Naive thymus-derived CD8-positive, alpha-beta T cell (primary cell): ENCODE measurements at places on chromosomes 16 and 17.

GRCh38 chr17:65533056-65533745 is 28.2 kb downstream of the AXIN2 start:
- no peaks in the 10 kb centered on the region for H3K27me3 ChIP-seq
- no peak overlapping the region for H3K4me3 ChIP-seq
- peaks cover 4% of the 10 kb centered on the region for H3K4me1 ChIP-seq

DNA sequence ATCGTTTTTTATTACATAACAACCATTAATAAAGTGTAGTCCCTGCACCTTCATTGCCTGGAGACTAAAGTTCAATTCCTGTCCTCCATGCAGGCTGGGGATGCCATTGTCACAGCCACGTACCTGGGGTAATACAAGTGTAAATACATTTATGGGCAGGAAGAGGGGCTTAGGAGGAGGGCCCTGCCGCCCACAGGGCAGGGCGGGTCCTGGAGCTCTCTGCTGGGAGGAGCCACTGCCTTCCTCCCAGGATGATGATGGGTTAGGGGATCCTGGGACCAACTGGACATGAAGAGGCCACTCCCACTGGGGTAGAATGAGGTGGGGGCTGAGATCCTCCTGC is 44.1 kb upstream of the SLC38A10 start:
- H3K27ac ChIP-seq: no peak overlapping the region
- H3K36me3 ChIP-seq: no peaks in the 10 kb centered on the region
- H3K4me1 ChIP-seq: peaks cover 11% of the 10 kb centered on the region
- DNase-seq: no peak
- H3K27me3 ChIP-seq: peaks cover 14% of the 10 kb centered on the region
- H3K4me3 ChIP-seq: no peak overlapping the region

DNA sequence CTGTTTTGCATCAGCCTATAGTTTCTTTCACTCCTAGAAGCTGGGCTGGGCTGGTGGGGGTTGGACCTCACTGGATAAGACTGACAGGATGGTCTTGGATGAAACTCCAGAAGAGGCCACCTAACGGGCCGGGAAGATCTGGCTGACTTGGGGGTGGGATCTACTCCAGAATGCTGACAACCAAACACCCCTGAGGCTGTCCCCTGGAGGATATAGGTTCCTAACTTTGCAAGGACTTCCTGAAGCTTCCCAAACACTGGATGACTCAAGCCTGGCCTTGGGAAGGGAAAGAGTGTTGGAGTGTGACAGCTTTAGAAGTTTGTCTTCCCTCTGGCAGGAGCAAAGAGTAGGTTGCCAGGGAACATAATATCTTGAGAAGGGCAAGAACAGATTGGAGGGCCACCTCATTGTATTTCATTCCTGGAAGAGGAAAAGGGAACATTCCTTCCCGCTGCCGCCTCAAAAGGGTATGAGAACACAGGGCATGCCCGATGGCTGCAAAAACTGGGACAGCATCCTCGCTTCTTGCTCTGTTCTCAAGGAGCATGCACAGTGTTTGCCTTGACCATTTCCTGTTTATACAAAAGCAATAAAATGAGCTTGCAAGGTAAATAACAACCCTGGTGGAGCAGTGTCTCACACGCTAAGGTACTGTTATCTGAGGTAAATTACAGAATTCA is 6.8 kb upstream of the CYB5B start:
- no peaks in the 10 kb centered on the region for H3K4me1 ChIP-seq
- H3K27ac ChIP-seq: no peak overlapping the region
- no peak for DNase-seq
- no peaks in the 10 kb centered on the region for H3K27me3 ChIP-seq
- H3K36me3 ChIP-seq: no peaks in the 10 kb centered on the region

- peak overlapping the region; percentile 66 for H3K27ac ChIP-seq
- H3K4me3 ChIP-seq: peak overlapping the region; percentile 75
- DNase-seq: peak; percentile 43
- H3K27me3 ChIP-seq: no peaks in the 10 kb centered on the region
- H3K36me3 ChIP-seq: no peaks in the 10 kb centered on the region
Measured at GRCh38 chr17:77319211-77320043, 178.7 kb downstream of the SEC14L1 start.

GRCh38 chr16:6016530-6017184 is 919.1 kb upstream of the EEF2KMT start:
- peaks cover 12% of the 10 kb centered on the region for H3K36me3 ChIP-seq
- H3K27ac ChIP-seq: no peak overlapping the region
- H3K27me3 ChIP-seq: peaks cover 17% of the 10 kb centered on the region

GRCh38 chr16:49604602-49605001 is 231.0 kb downstream of the C16orf78 start:
- H3K36me3 ChIP-seq: no peaks in the 10 kb centered on the region
- H3K4me1 ChIP-seq: no peaks in the 10 kb centered on the region
- peaks cover 3% of the 10 kb centered on the region for H3K27me3 ChIP-seq
- H3K27ac ChIP-seq: no peak overlapping the region

DNA sequence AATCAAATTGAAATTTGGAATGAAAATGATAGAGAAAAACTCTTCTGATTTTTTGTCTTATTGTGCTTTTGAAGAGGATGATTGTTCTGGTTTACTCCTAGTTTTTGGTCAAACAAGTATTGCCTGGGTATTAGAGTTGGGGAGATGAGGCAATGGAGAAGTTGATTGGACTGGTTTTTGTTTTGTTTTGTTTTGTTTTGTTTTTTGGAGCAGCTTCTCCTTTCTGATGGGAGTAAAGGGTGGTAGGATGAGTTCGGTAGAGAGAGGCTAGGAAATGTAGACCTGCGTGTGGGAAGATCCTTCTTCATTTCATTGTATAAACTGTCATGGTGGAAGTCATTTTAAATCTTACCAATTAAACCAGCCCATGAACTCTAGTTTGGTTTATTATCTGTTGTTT is 17.7 kb downstream of the ATP6V0A1 start:
- H3K4me3 ChIP-seq: no peak overlapping the region
- H3K36me3 ChIP-seq: peaks cover 3% of the 10 kb centered on the region
- DNase-seq: no peak
- no peak overlapping the region for H3K27ac ChIP-seq
- H3K27me3 ChIP-seq: no peaks in the 10 kb centered on the region

DNA sequence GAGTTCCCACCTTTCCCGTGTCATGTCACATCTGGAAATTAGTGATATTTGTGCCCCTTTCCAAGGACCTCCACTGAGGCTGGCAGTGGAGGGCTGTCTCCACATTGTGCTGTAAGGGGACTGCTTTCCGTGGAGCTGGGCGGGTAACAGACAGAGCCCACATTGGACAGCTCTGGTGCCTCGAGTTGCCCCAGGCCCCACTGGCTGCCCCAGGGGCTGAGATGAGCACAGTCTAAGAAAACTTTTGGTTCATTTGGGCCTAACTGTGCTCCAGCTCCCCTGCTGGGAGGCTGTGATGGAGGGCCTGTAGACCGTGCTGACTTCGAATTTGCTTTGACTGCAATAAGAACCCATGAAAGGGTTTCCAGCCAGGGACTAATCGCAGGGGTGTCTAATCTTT is 38.0 kb downstream of the ARSG start:
- no peak overlapping the region for H3K27ac ChIP-seq
- peaks cover 9% of the 10 kb centered on the region for H3K36me3 ChIP-seq
- no peaks in the 10 kb centered on the region for H3K27me3 ChIP-seq
- no peak overlapping the region for H3K4me3 ChIP-seq

- no peak overlapping the region for H3K4me3 ChIP-seq
- no peak overlapping the region for H3K27ac ChIP-seq
- DNase-seq: no peak
- no peaks in the 10 kb centered on the region for H3K36me3 ChIP-seq
- H3K4me1 ChIP-seq: peaks cover 2% of the 10 kb centered on the region
Measured at GRCh38 chr16:85165781-85166180, 53.5 kb upstream of the CIBAR2 start.

DNA sequence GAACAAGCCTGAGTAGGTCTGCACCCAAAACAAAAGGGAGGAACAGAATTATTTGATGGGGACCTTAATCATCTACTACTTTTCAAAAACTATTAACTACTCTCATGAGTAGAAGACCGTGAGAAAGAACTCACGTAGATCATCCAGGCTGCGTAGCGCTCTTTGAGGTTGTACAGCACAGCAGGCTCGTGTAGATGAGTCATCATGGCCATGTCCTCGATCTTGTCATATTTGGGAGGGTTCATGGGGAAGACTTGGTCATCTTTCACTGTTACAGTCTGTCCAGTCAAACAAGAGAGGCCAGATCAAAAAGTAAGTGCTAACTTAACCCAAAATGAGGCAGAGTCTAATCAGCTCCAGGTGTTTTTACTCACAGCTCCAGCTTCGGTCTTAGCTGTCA is 2.3 kb downstream of the MYH1 start:
- no peak overlapping the region for H3K4me3 ChIP-seq
- DNase-seq: no peak

DNA sequence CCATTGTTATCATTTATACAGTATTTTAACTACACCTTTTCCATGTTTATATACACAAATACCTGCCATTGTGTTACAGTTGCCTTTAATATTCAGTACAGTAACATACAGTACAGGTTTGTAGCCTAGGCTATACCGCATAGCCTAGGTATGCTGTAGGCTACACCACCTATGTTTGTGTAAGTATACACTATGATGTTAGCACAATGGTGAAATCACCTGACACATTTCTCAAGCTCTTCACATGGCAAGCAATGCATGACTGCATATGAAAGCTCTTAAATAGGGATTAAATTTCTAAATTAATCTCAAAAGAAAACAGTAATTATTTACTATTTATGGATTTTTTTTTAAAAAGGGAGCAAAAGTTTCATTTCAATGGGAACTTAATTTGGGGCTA is 12.0 kb downstream of the LRRC37B start:
- H3K4me3 ChIP-seq: no peak overlapping the region
- peaks cover 4% of the 10 kb centered on the region for H3K36me3 ChIP-seq
- peaks cover 19% of the 10 kb centered on the region for H3K4me1 ChIP-seq
- H3K27ac ChIP-seq: no peak overlapping the region
- no peaks in the 10 kb centered on the region for H3K27me3 ChIP-seq

DNA sequence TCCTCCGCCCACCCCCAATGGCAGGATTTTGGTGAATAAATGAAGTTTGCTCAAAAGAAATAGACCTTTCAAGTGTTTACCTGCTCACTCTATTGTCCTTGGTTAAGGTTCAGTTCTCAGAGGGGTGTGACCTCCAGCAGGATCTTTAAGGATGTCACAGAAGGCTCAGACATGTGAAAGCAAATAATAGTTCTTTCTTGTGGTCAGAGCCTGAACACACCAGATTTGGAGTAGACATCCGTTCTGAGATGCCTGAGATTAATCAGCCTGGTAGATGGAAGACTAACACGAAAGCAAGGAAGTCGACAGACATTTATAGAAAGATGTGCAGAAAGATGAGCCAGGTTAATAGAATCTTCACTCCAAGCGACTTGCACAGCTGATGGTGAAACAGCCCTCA is 557.9 kb upstream of the CDH11 start:
- no peak overlapping the region for H3K27ac ChIP-seq
- H3K4me3 ChIP-seq: no peak overlapping the region
- H3K27me3 ChIP-seq: no peaks in the 10 kb centered on the region
- no peaks in the 10 kb centered on the region for H3K4me1 ChIP-seq

DNA sequence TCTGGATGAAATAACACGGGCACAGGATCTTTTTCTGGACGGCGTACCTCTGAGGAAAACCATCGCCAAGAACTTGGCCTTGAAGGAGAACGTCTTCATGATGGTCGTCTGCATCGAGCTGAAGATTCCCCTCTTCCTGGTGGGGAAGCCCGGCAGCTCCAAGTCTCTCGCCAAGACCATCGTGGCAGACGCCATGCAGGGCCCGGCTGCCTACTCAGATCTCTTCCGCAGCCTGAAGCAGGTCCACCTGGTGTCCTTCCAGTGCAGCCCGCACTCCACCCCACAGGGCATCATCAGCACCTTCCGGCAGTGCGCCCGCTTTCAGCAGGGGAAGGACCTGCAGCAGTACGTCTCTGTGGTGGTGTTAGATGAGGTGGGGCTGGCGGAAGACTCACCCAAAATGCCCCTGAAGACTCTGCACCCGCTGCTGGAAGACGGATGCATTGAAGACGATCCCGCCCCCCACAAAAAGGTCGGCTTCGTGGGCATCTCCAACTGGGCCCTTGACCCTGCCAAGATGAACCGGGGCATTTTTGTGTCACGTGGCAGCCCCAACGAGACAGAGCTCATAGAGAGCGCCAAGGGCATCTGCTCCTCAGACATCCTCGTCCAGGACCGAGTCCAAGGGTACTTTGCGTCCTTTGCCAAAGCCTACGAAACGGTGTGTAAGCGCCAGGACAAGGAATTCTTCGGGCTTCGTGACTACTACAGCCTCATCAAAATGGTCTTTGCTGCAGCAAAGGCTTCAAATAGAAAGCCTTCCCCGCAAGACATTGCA is 68.3 kb upstream of the ENDOV start:
- H3K27ac ChIP-seq: no peak overlapping the region
- no peaks in the 10 kb centered on the region for H3K27me3 ChIP-seq
- H3K36me3 ChIP-seq: no peaks in the 10 kb centered on the region
- DNase-seq: no peak
- H3K4me1 ChIP-seq: peaks cover 9% of the 10 kb centered on the region

DNA sequence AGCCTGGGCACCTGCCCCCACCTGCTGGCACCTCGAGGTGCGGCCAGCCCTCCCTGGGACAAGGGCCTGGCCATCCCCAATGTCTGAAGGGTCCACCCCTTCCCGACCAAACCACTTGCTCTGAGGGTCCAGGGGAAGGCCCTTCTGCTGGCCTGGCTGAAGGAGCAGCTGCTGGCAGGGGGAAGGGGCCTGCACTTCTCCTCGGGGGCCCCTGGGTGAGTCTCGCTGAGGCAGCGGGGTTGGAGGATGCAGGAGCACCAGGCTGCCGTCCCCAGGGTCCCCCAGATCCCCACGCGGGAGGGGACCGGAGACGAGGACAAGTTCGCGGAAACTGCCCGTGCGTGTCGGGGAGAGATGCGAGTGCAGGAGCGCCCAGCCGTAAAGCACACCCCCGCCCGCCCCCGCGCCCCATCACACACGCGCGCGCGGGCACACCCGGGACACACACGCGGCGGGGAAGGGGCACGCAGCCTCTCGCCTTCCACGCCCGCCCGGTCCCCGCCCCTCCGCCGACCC is 725 bp upstream of the CACNA1H start:
- DNase-seq: peak; percentile 60
- H3K36me3 ChIP-seq: no peaks in the 10 kb centered on the region
- H3K27ac ChIP-seq: no peak overlapping the region
- peak overlapping the region; percentile 71 for H3K4me3 ChIP-seq
- H3K4me1 ChIP-seq: peaks cover 9% of the 10 kb centered on the region

- no peaks in the 10 kb centered on the region for H3K4me1 ChIP-seq
- H3K27me3 ChIP-seq: peaks cover 49% of the 10 kb centered on the region
- H3K27ac ChIP-seq: no peak overlapping the region
- H3K4me3 ChIP-seq: no peak overlapping the region
- no peak for DNase-seq
Measured at GRCh38 chr17:50244771-50245170, 29.5 kb upstream of the TMEM92 start.
